ENCODE measurements at places on chromosomes 6 and 20. TPM values are rescaled to one million over a fixed set of nuclear protein-coding genes. Genes with fewer than 3 reads are reported as not detected.
A peak's percentile ranks its signal among the peaks of the same experiment; 100 is the strongest.

DNA sequence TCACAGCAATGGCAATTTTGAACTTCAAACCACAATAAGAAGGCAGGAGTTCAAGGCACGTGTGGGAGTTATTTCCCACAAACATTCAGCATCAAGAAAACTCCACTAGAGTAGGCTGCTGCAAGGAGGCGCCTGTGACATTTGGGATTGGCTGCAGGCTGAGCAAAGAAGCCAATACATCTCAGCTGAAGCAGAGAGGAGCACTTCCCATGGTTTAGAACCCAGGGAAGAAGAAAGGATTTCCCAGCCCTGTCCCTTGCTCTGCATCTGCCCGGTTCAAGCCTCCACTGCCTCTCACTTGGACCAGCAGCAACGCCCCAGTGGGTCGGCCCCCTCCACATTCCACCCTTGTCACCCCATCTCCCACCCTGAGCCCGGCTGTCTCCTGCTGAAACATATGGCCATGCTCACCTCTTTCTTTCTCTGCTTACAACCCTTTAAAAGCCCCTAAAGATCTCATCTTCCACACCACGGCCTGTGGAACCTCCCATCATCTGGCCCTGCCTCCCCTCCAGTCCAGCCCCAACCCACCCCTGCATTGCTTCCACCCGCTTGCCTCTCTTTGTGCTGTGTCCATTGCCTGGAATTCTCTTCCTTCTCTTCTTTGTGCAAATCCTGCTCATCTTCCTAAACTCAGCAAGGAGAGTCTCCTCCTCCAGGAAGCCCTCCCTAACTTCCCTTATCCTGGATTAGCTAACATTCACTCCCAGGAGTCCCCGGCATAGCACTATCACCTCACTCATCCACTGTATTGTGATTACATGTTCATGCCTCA, 128.3 kb downstream of the ANKRD60 start:
- no peak for DNase-seq

DNA sequence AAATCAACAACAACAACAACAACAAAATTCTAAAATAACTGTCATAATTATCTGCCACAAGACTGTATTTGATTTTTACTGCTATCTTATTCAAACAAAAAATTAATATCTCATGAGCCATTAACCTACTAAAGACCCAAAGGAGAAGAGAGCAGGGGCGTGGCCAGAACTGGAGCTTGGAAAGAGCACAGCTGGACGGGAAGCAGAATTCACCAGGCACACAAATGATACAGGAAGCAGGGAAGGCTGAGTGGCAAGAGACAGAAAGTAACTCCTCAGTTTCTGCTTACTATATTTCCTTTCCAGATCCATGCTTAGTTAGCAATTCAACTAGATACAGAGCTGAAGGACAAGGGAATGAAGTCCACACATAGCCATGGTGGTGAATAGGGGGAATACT, 54.4 kb downstream of the FKBP5 start:
- no peak for DNase-seq

GRCh38 chr6:73121421-73121993, 103.8 kb downstream of the KHDC1L start:
- DNase-seq = peak; percentile 78

GRCh38 chr6:11770546-11771466, 7.8 kb downstream of the ADTRP start:
- peak; percentile 100 for DNase-seq

Gene RBL1
- 20.6 TPM for total RNA-seq

Gene NNAT
- not detected for total RNA-seq

Gene HLA-DQA2
- not detected for total RNA-seq

Gene COMMD7
- total RNA-seq = 36.1 TPM

Measured in Daoy (cell line).